ENCODE measurements at places on chromosomes 1 and 21.
A peak's percentile ranks its signal among the peaks of the same experiment; 100 is the strongest.

DNA sequence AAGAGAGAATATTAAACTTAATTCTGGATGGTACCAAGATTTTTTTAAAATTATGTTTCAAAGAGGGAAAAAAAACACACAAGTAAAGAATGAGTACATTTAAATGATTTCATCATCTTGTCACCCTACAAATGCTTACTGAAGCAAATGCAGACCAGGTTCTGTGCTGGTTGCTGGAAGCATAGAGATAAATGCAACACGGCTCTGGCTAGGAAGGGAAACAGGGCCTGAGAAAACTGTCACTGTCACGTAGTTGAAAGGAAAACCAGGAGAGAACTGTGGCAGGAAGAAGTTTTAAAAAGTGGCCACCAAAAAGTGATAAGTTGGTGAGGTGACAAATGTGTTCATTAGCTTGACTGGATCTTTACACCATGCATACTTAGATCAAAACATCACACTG lies 336.9 kb upstream of the NFIA start:
- no peak for DNase-seq

DNA sequence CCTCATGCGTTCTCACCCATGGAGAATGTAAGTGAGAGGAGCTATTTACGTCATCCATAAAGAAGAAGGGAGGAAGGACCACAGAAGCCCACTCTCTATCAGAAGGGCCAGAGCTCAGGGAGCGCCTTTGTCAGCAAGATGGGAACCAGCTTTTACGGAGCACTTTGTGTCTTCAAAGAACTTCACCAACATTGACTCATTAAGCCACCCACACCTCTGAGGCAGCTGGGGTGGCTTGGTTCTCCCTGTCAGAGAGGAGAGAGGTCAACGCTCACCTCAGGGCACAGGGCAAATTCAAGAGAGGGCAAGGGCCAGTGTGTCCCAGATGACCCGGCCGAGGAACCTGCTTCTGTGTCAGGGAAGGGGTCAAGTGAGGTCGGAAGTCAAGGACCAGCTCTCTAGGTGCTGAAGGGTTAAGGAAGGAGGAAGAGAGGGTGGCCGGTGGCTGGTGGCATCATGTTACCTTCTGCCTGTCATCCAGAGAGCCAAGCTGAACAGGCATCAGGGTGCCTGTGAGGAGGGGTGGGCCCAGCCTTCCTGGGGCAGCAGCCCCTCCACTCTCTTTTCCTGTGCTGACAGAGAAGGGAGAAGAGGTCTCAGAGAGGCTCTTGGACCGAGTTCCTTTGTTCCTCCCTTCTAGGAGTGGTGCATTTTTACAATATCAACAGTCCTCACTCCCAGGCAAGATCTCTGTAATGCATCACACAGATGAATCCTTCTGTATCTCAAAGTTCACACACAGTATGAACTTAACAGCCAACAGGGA lies 109.0 kb downstream of the ETS2 start:
- no peak for DNase-seq

DNA sequence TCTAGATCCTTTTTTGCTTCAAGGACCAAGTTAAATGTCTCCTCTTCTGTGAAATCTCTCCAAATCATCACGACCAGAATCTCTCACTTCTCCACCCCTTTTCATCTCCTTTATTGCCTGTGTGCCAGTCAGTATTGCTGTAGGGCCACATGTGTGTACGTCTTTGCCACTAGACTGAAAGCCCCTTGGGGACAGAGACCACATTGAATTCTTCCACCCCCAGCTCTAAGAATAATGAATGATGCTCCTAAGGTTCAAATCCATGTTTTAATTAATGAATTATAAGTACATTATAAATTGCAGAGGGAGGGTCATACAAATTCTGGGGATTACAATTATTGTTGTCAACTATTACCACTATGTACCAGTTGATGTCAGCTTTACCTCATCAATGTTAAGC lies 343.8 kb downstream of the USP25 start:
- DNase-seq: no peak

GRCh38 chr1:7495962-7496361 lies 275.1 kb upstream of the VAMP3 start:
- DNase-seq: no peak

- no peak for DNase-seq
Observed at GRCh38 chr1:76951153-76951552, 83.9 kb downstream of the ST6GALNAC5 start.

DNA sequence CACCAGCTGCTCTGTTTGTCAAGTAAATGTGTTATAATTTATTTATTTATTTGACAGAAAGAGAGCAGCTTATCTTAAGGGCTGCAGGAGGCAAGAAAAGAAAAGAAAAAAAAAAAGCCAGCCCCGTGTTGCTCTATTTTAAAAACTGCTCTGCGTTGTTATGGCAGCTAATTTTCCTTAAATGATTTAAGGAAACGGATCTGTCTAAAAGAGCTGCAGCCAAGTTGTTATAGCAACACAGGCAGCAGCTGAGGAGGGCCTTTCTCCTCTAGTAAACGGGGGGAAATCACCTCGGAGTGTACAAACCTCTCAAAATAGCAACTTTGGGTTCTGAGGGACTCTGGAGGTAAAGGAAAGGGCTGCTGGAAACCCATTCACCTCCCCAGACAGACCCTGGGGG lies 149.2 kb downstream of the BEND5 start:
- DNase-seq: no peak

DNA sequence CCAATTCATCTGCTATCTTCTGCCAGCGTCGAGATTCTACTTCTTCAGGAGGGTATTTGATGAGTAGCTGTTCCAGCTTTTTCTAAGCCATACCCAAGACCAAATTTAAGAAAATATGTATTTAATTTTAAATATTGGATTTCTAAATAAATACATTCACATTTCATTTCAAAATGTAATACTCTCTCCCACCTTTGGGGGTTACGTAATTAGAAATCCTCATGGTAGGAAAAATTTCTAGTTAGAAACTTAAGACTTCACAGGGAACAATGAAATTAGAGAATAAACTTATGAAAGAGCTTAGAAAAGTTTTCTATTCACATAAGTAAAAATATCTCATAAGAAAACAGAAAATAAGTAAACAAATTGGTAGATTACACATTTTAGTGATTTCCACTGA lies 102.9 kb downstream of the ZZZ3 start:
- no peak for DNase-seq

- no peak for DNase-seq
Observed at GRCh38 chr1:99786751-99787501, 20.5 kb upstream of the FRRS1 start.

DNA sequence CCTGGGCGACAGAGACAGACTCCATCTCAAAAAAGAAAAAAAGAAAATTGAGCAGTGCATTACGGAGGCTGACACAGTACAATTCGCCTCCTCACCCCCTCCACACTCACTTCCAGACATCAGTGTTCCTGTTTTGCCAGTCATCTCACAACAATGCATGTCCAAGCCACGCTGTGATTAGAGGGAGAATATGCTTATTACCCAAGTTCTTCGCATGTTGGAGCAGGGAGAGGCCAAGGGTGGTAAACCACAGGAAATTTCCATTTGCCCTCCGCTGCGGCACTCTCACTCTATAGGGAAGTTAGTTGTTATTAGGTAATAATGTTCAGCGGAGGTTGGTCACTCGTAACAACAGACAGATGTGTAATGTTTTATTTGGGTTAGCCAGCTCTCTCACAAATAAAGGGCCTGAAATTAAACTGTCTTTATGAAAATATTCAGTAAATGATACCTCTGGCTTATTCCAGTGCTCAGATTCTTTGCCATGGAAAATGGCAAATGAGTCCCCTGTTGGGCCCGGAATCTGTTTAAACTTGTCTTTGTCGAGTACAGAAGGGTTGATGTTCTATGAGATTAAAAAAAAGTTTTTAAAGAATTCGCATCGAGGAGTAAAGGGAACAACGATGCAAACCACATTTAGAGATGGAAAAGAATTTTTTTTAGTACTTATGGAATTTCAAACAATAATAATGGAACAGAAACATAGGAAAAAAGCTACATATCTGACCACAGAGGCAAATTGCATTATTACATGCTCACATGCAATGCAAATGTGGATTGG lies 33.1 kb downstream of the KCNJ15 start:
- DNase-seq: peak; percentile 99

DNA sequence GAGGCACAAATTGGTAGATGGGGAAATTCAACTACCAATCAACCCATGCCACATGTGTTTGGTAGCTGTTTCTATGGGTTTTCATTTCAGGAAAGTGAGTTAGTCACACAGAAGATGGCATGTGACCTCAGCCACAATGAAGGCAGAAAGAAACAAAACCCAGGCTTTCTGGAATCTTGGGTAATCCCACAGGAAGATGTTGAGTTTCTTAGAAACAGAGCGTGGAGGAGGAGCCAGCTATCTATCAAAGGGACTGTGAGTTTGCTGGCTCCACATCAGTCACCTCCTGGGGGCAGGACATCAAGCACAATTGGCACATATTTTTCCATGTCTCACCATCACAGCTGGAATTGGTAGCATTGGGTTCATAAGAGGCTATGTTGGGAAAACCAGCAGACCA lies 188.9 kb upstream of the PLXNA2 start:
- DNase-seq: no peak

GRCh38 chr1:32984090-32984454 lies 19.5 kb upstream of the RNF19B start:
- no peak for DNase-seq

DNA sequence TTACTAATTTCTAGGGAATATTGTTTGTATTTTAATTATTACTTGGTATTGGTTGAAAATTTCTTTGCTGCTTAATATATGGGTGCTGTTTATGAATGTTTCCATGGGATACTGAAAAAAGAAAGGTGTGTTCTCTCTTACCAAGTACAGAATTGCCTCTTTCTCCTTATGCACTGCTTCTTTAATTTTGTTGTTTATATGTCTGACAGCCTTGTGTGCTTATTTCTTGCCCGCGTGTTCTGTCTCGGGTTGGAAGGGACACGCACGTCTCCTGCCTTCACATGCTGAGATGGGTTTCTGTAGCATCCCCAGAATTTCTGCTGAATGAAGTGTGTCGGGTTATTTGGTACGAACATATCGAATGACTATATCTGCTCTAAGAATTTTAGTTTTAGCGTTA lies 51.1 kb downstream of the AGPAT3 start:
- DNase-seq: no peak

DNA sequence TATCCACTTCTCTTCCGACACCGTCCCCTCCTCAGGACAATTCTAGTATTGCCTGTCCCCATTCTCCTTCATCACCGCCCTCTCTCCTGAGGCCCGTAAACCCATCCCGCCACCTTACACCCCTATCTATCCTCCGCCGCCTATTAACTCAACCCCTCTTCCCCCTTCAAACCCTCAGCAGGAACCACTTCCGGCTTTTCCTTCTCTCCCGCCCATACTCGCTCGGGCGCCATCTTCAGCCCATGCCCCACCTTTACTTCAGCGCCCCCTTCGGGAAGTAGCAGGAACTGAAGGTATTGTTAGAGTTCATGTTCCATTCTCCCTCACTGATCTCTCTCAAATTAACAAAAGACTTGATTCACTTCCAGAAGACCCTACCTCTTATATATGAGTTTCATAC lies 31.6 kb downstream of the VN1R5 start:
- no peak for DNase-seq

DNA sequence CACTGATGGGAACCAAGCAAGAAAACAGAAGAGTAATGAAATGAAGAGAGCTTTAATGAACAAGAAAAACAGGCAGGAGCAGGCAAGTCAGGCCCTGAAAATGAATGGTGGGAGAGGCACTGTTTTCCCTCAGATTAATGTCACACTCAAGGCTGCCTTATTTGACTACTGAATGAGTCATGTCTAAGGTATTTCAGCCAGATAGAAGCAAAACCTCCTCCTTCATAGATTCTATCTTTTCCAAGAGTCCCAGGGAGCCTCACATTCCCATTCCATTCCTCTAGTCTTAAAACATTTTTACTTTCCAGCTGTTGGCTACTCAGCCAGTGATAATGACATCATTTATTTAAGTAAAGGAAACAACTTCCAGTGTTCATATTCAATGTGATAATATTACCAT lies 228.4 kb upstream of the NRIP1 start:
- no peak for DNase-seq

DNA sequence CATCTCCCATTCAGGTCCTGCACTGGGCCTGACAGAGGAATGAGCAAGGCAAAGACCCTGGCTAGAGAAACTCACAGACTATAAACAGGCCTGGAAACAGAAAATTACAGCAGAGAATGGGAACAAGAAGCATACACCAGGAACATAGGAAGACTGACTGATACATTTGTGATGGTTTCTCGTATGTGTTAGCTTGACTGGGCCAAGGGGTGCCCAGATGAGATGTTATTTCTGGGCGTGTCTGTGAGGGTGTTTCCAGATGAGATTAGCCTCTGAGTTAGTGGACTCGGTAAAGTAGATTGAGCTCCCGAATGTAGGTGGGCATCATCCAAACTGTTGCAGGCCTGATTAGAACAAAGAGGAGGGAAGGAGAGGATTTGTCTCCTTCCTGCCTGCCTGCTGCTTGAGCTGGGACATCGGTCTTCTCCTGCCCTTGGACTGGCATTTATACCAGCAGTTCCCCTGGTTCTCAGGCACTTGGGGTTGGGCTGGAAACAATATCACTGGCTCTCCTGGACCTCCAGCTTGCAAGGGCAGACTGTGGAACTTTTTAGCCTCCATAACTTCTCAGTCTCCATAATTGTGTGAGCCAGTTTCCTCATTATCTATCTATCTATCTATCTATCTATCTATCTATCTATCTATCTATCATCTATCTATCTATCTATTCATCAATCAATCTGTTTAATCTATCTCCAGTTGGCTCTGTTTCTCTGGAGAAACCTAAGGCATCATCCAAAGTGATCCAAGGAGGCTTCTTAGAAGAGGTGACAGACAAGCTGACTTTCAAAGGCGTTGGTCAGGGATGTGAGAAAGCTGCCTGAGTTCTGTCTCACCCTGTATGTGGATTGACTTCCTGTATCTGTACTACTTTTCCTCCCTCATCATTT lies 9.7 kb upstream of the FOXO6 start:
- DNase-seq: no peak

GRCh38 chr1:52751589-52752483 lies 25.6 kb downstream of the ZYG11B start:
- DNase-seq: no peak

DNA sequence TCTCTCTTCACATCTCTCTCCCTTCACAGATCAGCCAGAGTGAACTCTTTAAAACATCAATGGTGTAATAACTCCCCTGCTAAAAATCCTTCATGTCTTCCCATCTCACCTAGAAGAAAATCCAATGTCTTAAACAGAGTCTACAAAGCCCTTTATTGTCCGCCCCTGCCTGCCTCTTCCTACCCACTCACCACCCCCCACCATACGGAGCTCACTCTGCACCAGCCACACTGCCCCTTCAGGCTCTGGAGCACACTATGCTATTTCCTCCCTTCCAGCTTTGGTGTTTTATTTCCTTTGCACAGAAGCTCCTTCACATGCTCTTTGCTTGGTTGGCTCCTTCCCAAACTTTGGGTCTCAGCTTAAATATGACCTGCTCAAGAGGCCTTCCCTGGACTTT lies 10.2 kb downstream of the CAMK1G start:
- no peak for DNase-seq

- DNase-seq: no peak
Observed at GRCh38 chr1:8365661-8366362, 47.9 kb downstream of the SLC45A1 start.

GRCh38 chr1:21927533-21928237 lies 9.4 kb downstream of the HSPG2 start:
- no peak for DNase-seq

Data from MV-4-11 (cell line).